ENCODE measurements at places on chromosomes 3 and 15.

GRCh38 chr15:81292523-81293001 is 31.4 kb downstream of the STARD5 start:
- DNase-seq = no peak

GRCh38 chr3:59775106-59775505 is 725.3 kb upstream of the CFAP20DC start:
- no peak for DNase-seq

DNA sequence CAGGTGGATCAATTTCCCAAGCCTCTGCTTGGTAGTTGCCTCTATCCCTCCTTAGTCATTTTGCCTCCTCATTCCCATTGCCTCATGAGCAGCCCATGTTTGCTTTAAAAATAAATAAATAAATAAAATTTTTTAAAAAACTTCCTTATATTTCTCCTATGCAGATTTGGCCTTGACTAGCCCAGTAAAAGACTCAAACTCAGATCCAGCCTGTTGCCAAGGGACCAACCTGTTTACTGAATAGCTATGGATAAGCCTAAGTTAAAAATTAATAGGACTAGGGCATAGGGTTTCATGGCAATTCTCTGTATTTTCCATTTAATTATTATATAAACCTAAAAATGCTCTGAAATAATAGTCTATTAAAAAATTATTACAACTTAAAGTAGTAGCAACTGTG is 384.4 kb downstream of the RSL24D1 start:
- DNase-seq = no peak

- DNase-seq = no peak
Measured at GRCh38 chr15:63028442-63029110, 14.0 kb upstream of the TPM1 start.

GRCh38 chr3:166809520-166809919 is 570.6 kb downstream of the ZBBX start:
- no peak for DNase-seq

GRCh38 chr3:197421021-197421420 is 122.6 kb upstream of the DLG1 start:
- no peak for DNase-seq

DNA sequence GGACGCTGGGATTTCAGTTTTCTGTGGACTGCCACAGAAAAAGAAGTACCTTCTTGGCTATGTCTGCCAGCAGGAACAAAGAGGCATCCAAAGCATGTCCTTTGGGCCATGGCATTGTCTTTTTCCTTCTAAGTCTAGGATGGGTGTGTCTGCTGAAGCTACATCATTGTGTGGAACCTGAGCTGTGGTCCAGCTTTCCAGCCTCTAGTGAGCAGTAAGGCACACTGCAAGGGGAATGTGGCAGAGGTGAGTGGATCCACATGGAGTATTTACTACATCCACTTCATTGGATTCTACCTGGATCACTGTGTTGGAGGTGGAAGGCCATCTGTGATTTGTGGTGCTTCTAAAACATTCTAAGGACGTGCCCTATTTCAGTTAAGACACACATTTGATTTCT is 23.7 kb downstream of the CMTM8 start:
- DNase-seq = no peak

- no peak for DNase-seq
Measured at GRCh38 chr3:194587438-194587931, 45.7 kb downstream of the TMEM44 start.

DNA sequence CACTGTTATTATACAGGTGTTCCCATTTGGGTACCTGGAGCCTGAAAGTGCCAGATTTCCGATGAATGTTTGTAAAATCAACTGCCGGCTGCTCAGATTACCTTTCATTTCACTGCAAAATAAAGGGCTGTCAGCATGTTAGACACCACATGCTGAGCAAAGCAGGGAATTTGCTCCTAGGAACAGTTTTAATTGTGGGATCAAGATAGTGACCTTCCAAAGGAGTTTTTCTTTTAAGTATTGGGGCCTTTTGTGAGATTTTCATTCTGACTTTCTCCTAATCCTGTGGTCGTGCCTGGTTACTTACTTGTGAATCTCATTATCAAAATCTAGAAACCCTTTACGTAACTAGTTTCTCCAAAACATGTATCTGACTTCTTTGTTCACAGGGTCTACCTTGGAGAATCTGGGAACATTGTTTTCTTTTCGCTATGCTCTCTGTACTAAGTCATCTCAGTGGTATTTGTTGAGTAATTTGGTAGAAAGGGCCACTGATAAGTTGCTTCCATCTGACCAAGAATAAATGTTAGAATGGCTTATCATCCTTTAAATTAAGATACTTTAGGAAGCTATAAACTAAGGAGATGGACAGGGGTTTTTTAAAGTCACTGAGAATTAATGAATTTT is 40.8 kb upstream of the LRTM1 start:
- DNase-seq = no peak

- no peak for DNase-seq
Measured at GRCh38 chr15:79035111-79035601, 55.4 kb downstream of the RASGRF1 start.

GRCh38 chr3:177196008-177196455 is 1.2 kb downstream of the TBL1XR1 start:
- no peak for DNase-seq

DNA sequence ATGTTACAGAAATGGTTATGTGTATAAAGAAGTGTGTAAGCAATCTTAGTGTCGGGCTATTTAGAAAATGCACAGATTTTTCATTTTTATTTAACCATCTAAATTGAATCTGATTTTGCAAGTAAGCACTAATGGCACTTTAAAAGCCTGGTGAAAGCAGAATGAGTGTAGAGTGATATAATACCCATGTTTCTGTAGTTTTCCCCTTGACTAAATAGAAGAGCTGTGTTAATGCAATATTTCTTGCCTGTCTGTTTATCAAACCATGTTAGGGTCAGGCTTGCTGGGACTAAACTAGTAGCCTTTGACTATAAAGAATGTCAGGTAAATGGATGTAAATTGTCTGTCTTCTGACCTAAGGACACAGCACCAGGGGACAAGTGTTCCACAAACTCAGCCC is 714.0 kb downstream of the CADM2 start:
- no peak for DNase-seq

DNA sequence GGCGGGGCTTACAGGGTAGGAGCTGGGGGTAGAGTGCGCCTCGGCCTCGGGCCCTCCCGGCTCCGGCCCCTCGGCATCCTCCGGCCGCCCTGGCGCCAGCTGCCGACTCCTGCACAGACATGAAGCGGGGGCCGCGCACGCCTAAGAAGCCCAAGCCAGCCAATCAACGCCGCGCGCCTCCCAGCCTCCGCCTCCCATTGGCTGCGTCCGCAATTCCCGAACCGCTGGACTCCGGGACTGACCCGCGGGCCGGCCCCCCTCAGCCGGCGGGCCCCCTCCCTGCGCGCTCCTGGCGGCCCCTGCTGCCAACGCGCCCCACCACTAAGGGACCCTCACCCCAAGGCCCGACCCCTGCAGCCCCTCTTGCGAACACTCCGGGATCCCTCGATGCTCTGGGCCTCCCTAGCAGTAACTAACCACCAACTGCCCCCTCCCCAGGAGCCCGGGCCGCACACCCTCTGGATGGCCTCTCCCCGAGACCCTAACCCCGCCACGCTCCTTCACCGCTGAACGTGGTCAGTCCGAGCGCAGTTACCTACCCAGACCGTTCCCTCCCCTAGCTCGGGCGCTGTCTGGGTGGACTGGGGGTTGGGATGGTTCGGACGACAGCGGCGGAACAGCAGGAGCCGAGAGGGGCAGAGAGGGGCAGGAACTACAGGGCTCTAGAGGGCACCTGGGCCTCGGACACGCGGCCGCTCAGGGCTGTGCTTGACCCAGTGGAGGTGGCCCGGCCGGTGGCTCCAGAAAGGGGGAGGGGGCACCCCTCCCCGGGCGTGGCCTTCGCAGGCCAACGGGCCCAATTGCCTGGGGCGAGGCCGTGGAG is 5.0 kb downstream of the GATA2 start:
- peak; percentile 81 for DNase-seq

- no peak for DNase-seq
Measured at GRCh38 chr15:26691249-26691648, 81.6 kb downstream of the GABRB3 start.

Measured in PC-9 (cell line).